T-helper 2 cell treated with Interferon-gamma antibody and Interleukin-4, amounts not matched to agents 5 μg/mL and 100 μg/mL, for 36 hours (primary cell): ENCODE measurements at places on chromosomes 11 and 22.

DNA sequence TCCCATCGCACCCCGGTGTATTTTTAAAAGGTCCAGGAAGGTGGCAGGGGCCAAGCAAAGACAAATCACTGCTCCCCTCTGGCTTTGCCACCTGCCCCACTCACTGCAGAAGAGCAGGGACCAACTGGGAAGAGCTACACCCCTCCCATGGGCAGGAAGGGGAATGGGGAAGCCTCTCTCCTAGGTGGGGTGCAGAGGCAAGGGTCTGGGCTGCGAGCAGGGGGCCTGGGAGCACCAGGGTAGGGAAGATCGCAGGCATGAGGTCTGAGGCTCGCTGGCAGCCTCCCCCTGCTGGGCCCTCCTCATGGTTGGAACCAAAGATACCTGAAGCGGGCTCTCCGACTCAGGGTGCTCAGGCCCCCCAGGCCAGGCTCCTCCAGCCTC lies 36.8 kb downstream of the PISD start:
- no peak for DNase-seq

GRCh38 chr11:1473786-1474185 lies 12.8 kb downstream of the MOB2 start:
- DNase-seq = no peak

GRCh38 chr11:11318961-11319360 lies 34.1 kb downstream of the CSNK2A3 start:
- DNase-seq = no peak

DNA sequence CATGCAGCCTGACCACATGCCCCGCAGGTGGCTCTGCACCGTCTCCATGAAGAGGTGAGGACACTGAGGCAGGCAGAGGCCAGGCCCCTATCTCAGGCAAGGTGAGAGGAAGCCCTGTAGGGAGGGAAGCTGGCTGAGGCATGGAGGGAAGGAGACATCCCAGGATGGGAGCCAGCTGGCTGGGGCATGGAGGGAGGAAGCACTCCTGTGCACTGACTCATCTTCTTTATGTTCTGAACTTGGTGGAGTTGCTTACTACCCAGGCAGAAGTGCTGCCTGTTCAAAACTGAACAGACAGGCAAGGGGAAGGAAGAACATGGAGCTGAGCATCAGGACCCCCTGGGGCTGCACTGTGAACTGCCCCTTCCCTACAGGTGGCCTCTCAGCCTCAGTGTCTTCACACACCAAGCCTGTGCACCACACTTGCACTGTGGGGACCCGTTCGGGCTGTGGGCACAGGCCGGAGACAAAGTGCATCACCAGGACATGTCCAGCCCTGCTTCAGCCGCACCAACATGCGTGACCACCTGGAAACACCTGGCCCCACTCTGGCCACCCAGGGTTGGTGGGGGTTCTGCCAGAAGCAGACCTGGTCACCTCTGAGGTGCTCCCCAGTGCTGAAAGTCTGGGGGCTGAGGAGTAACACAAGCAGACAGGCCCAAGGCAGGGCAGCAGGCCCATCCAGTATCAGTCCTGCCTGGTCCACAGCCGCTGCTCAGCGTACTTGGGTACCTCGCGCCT lies 55.5 kb downstream of the DGCR2 start:
- no peak for DNase-seq

GRCh38 chr11:95485115-95485900 lies 254.3 kb upstream of the SESN3 start:
- no peak for DNase-seq

DNA sequence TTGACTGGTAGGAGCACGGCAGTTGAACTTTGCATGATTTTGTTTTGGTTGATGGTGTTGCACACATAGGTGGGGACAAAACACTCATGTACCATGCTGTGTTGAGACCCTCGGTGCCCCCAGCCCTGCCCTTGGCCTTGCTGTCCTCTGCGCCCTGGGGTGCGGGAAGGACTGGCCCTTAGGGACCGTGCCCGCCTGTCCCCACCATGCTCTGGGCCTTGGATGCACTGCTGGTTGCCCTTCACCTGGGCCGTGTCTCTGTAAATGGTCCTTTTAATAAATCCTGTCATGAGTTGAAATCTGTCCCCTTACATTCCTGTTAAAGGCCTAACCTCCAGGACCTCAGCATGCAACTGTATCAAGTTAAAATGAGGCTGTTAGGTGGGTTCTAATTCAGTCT lies 102.3 kb upstream of the ANO1 start:
- DNase-seq = no peak

- no peak for DNase-seq
Observed at GRCh38 chr11:2526808-2527381, 82.1 kb downstream of the KCNQ1 start.

DNA sequence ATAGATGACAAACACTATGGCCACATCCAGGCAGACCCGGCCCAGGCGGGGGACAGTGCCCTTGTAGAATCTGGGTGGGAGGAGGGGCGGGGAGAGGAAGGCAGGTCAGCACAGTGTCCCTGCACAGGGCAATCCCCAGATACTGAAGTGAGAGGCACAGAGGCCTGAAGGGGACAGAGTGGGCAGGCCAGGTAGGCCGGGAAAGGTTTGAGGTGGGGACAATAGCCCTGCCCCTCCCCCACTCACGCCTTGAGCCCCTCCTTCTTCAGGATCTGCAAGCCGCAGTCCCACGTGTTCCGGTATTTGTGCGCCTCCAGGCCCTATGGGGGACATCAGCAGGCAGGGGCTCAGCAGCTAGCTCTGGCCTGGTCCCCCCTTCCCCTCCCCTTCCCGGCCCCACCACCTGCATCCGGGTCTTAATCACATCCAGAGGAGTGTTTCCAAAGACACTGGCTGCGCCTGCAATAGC lies 2.3 kb downstream of the SLC25A1 start:
- no peak for DNase-seq

- no peak for DNase-seq
Observed at GRCh38 chr22:27799827-27800249, 1.7 kb downstream of the MN1 start.

DNA sequence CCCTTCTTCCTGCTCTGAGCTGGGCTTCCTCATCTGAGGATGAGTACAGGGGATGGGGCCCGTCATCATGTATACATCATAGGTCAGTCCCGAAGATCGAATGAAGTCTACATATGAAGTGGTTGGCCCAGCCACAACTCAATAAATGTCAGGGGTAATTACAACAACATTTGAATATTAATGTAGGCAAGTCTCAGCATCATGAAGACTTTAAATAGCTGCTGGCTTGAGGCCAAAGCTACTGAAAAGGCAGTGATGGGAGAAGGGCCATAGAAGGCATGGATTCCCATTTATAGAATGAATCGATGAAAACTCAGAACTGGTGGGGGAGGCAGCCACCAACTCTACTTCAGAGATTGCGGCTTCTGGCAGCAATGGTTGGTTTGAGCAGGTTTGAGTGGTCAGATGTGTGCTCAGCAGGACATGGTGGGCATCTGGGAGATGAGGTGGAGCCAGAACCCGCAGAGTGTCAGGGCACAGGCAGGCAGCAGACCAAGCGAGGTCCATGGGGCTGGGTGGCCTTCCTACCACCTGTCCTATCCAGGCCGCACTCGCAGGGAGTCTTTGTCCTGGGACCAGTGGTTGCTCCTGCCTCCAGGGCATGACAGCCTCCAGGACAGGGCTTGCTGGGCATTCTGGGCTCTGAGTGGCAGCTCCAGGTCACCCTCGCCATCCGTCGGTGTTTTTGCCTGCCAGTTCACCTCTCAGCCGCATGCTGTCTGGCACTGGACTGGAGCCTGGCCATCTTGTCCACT lies 919.1 kb downstream of the TBC1D22A start:
- no peak for DNase-seq

DNA sequence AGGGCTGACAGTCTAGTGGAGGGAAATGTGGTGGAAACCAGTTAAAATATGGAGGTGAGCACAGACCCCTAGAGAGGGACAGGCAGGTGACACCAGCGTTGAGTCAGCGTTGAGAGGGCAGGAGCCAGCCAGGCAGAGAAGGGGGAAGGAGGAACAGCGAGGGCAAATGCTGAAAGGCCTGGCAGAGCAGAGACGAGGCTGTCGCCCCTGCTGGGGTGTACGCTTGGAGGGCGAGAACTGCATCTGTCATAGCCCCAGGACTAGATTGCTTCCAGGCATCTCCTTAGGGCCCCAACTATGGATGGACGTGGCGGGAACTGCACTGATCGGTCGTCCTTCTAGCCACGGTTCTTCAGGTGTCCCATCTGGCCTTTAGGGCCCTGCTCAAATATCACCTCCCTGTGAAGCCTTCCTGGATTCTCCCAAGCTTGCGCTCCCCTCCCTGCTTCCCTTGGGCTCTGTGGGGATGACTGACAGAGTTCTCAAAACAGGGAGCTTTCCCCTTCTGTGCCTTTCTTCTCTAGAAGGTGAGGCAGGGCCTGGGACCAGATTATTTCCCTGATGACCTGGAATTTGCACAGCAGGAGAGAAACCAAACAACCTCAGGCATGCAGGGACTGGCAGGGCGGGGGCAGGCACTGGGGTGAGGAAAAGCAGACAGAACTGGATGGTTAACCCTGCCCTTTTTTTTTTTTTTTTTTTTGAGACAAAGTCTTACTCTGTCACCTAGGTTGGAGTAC lies 11.1 kb downstream of the SYNGR1 start:
- DNase-seq = no peak

GRCh38 chr11:95262994-95263765 lies 32.2 kb upstream of the SESN3 start:
- no peak for DNase-seq

DNA sequence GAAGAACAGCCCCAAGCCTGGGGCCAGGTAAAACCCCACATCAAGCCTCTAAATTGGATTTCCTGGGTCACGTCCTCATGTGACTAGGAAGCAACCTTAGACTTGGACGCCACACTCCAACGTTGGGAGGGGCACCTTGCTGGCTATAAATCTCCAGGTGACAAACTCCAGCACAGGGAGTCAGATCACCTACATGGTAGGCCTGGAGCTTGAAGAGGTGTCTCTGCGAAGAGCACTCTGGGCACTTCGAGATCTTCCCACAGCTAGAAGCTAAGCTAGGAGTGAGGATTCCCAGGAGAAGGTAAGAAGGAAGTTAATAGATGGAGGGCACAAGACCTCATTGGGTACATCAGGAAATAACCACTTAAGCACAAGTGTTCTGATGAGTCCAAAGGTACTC lies 77.1 kb upstream of the GNAZ start:
- DNase-seq = no peak

DNA sequence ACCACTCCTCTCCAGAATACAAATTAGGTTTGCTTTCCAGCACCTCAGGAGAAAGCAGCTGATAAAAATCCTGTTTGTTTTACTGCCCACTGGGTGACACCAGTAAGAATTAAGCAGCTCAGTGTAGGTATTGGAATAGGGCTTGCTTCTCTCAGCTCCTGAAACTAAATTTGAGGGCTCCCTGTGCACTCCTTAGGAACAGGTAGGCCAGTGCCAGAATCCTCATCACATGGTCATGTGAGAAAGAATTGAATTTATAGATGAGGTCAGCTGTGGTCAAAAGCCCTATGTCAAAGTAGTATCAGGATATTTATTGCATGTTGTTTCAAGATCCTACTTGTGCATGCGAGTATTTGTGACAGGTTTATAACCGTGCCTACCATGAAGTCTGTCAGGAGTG lies 1.0 kb downstream of the PRSS23 start:
- no peak for DNase-seq

DNA sequence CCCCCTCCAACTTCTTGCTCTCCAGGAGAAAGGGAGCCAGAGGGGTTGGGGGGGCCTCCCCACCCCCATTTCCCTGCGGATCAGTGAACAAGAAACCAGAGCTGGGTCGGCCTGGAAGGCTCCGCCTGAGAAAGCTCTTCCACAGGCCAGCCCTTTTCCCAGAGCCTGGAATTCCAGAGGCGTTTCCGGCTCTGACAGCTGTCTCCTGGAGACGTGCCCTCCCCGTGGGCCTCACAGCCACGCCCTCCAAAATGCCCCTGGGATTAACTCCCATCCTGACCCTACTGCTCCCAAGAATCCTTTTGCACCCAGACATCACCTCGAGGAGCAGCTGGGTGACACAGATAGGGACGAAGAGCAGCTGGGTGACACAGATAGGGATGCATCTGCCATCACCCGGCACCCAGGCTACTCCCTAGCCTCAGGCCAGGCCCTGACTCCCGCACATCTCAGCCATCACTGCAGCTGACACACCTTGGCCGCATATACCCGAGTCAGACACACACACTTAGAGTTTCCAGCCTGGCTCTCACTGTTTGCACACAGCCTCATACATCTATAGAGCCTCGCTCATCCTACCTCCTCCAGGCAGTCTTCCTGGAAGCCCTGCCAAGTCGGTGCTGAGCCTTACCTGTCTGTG lies 7.6 kb upstream of the CDC42EP1 start:
- no peak for DNase-seq

GRCh38 chr22:30894371-30894740 lies 74.2 kb downstream of the MORC2 start:
- DNase-seq = no peak

DNA sequence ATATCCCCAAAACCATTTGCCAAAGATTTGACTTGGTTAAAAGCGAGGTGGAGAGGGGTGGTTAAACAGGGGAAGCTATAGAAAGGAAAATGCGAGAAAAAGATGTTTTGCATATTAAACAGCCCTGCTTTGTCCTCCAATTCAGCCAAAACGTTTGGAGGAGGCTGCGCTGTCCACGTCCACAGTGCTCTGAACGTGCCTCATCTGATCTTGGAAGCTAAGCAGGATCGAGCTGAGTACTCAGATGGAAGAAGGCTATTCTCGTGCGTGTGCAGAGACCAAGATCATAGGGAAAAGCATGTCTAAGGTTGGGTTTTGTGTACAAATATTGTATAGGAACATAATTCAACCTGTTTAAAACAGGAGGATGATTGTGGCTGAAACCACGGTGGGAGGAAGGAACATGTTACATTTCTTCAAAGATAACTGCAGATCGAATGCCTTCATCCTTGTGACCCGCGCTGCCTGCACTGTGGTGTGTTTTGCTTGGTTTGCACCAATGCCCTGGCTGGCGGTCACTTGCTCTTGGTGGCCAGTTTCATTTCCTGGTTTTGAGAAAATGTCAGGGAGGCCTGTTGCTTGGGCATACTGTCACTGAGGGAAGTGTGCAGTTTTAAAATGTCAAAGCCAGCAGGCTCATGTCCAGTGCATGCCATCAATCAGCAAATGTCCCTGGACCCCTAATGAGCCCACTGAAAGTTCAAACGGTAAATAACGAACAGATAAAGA lies 40.4 kb downstream of the FLI1 start:
- DNase-seq = peak; percentile 48

GRCh38 chr11:26953770-26954392 lies 40.0 kb upstream of the FIBIN start:
- no peak for DNase-seq

- DNase-seq = peak; percentile 51
Observed at GRCh38 chr11:96337541-96338431, 5.2 kb downstream of the MAML2 start.

DNA sequence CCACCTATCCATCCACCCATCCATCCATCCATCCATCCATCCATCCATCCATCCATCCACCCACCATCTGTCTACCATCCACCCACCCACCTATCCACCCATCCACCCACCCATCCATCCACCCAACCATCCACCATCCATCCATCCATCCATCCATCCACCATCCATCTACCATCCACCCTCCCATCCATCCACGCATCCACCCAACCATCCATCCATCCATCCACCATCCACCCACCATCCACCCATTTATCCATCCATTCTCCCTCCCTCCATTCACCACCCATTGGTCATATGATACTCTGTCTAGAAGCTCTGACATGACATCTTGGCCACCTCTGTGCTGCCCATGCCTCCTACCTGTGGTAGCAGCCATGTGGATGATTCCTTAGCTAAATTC lies 31.7 kb downstream of the MUC2 start:
- DNase-seq = no peak

- DNase-seq = no peak
Observed at GRCh38 chr11:37595845-37596244, 997.8 kb upstream of the RAG2 start.
